Activated effector memory CD4-positive, alpha-beta T cell treated with anti-CD3 and anti-CD28 coated beads, Interleukin-2, amount 50 U/mL, for 16 hours (primary cell): ENCODE measurements at places on chromosomes 5 and 9.

DNA sequence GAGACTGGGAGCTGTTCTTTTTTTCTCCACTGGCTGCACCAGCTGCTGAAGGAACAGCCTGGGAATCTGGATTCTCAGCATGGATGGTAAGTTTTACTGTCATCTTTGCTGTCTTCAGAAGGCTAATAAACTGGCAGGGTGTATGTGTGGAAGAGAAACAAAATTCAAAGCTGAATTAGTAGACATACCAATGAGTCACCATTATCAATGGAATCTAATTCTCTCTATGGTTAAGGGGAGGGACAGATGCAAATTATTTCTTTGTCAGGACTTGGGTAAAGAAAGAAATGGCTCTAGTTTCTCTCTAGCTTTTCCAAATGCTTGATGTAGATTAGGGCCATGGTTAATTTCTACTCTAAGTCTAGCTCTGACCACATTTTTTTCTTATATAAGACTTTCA is 154.2 kb downstream of the MPDZ start:
- DNase-seq = no peak

DNA sequence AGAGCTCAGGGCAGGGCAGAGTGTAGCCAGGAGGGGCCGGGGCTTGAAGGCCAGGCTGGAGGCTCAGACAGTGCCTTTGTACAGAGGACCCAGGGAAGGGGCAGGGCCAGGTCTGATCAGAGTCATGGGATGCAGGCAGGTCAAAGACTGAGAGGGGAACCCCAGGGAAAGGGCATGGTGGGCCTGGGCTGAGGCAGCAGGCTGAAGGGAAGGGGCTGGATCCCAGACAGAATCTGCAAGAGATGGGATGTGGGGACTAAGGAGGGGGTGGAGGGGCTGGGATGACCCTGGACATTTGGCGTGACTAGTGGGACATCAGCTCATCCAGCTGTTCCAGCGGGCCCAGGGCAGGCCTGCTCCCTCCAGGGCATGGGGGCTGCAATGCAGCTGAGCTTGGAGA is 15.5 kb upstream of the MRNIP start:
- no peak for DNase-seq

DNA sequence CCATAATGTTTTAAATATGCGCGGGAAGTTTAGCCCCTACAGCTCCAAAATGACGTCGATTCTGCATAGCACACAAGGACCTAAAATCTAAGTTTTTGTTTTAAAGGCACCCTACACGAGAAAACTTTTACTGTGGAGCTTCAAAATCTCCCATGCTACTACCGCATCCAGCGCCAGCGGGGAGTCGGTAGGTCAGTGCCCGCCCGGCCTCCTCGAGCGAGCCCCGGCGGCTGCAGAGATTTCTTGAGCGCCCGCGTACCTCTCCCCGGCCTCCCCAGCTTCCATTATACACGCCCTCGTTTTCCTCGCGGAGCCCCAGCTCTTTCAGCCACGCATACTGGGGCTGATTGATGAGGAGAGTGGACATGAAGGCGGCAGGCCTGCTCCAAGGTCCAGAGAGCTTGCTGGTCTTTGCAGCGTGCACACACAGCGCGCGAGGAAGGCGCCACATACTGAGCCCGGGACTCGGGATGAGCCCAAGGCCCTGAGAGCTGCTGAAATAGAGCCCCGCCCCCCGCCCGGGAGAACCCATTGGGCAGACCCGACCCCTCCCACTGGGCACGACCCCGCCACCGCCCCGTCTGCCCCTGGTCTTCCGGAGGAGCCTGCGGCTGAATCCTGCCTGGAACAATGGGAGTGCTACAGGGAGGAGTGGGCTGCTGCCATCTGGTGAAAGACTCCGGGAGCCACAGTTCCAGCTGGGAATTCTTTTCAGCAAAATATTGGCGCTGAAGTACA is at the start of gene ALDH7A1:
TSS of gene ALDH7A1 (minus strand) at position 472 of the 738 bp plus-strand sequence. CDS start at position 451, 21 bp downstream.
- DNase-seq = peak; percentile 72

DNA sequence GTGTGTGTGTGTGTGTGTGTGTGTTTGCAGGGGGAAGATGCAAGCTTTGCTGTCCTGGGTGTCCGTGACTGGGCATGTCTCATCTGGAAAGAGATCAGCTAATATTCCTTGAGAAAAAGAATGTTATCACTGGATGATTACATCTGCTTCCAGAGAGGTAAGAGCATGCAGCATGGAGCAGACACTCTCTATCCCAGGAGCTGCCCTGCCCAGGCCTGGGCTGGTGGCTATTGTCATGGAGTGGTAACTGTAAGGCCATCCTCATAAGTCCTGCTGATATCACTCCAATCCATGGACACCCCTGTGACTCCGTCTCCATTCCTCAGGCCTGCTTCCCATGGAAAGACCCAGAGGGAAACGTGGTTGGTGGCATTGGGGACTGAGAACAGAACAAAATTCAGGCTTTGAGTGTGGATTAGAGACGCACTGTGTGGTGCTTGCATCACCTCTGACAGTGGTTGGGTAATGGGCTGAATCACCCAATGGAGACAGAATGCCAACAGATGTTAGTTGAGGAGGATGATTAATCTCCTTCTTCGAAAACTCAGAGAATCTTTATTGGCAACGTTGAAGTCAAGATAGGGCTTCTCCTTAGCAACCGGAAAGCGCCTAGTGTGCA is 52.0 kb upstream of the KCNIP1 start:
- no peak for DNase-seq

DNA sequence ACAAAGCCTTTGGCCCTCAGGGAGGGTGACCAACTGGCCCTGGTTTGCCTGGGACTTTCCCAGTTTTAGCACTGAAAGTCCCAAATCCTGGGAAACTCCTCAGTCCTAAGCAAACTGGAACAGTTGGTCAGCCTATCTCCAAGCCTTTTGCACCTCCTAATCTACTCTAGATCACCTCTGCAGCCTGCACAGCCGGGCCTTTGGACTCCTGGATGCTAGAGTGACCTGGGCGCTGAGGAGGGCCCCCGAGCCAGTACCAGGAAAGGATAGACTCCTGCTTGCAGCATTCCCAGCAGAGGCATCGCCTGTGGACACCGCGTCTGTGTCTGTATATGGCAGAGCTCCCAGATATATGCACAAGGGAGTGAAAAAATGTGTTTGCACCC is 15.1 kb downstream of the IRF1 start:
- peak; percentile 73 for DNase-seq

DNA sequence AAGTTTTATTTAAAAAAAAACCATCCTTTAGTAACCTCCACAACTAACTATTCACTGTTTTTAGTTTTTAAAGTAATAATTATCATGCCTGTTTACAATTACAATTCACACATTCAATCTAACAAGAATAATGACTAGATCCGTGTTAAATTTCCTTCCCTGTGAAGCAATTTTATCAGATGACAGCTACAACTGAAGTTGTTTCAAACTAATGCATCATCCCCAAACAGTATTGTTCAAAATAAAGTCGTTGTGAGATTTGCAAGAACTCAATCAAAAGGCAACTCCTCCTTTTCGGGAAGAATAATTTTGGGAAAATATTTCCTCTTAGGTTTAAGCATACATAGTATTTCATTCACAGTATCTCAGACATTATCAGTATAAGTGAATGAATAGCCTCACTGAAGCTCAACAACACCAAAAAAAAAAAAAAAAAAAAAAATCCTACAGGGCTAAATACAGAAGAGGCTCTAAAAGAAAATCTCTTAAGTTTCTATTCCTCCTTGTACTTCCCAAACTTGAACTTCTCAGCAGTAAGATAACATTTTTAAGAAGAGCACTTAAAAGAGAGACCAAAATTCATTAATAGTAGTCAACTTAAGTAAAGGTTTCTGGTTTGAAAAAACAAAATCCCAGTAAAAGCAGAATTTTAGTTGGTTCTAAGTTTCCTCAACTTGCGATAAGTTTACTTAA is 9.4 kb downstream of the C9orf72 start:
- no peak for DNase-seq

- DNase-seq = no peak
Observed at GRCh38 chr9:70064496-70064895, 20.8 kb downstream of the MAMDC2 start.

- DNase-seq = no peak
Observed at GRCh38 chr5:132024789-132025402, 13.4 kb upstream of the ACSL6 start.

DNA sequence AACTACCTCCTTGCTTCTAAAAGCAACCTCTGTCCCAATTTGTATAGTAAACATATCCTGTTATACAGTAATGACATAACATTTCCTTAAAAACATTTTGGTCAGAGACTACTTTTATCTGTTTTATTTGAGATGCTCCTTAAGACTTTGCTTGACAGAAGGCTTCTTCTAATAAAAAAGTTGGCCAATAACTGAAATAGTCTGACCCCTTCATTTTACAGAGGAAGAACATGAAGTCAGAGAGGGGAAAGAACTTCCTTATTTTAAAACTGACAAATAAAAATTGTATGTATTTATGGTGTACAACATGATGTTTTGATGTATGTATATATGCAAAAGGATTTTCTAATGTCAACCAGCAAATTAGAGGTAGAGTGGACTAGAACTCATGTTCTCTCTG is 35.8 kb upstream of the SPARC start:
- no peak for DNase-seq

GRCh38 chr5:141866096-141866495 is 12.1 kb downstream of the PCDH1 start:
- DNase-seq = no peak

DNA sequence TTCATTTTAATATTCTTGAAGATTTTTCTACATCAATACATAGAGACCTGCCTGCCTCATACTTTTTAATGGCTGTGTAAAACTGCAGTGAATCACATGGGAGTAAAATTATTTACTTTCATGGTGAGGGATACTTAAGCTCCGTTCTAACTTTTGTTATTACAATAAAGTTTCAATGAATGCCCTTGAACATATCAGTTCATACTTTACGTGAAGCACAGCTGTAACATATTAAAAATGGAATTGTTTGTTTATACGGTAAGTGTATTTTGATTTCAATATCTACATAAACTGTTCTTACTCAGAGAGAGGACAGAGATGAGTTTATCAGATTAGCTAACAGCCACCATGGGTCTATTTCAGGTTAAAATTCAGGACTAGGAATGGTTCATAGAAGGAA is 155.1 kb downstream of the NR3C1 start:
- no peak for DNase-seq

- DNase-seq = no peak
Observed at GRCh38 chr5:123987956-123988355, 476.0 kb downstream of the CSNK1G3 start.

- no peak for DNase-seq
Observed at GRCh38 chr9:91834740-91835139, 115.3 kb downstream of the ROR2 start.

DNA sequence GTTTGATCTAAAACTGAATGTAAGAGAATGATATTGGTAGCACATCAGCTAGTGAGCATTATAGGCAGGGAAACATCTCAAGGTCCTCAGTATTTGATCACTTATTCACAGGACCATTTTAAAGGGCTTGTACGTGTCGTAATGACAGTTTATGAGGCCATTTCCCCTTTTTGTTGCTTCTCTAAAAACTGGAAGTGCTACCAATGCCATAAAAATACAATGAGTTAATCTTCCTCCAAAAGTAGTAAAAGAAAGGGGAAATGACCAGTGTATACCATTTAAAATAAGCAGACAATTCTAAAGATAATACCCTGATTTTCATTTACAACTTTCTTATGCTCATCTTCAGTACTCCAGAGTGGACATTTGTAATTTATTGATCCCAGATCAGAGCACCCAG is 285.8 kb upstream of the PCSK5 start:
- DNase-seq = no peak

DNA sequence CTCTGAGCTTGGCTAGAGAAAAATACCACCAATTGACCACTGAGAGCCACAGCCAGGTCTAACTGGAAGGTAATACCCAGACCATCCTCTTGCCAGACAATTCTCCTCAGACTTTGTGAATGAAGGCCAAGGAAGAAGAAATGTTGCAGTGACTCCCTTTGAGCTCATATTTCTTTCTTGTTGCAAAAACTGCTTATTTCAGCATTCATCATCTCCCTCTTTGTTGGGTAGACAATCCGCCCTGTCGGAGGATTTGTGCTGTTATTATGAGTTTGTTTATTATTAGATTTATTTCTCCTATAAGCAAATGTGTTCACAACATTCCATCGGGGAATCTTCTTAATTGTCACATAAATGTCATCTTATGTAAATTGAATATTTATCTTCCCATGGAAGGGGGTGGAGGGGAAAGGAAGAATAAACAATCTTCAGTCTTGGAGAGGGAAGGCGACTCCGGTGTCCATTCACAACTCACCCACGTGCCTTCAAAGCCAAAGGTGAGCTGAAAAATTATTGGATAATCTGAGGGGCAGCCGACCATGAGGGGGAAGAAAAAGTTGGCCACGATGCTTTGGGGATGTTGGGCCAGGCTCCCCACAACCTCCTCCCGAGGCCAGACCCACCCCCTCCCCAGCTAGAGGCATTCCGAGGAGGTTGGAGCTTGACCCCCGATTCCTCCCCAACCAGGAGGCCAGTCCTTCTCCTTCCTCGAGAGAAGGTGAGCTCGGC is 1.8 kb upstream of the JADE2 start:
- DNase-seq = no peak

DNA sequence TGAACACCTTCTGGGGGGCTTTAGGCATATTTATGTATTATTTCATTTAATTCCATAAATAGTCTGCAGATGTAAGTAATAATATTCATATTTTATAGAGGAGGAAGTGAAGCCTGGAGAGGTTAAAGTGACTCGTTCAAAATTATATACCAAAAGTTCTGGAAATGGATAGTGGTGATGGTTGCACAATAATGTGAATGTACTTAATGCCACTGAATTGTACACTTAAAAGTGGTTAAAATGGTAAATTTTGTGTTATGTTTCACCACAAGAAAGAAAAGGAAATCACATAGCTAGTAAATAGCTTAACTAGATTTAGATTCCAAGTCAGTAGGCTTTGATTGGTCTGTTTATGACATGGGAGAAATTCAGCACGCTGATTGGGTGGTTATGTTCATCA is 13.0 kb upstream of the TMEFF1 start:
- no peak for DNase-seq

GRCh38 chr9:21465859-21466518 is 16.1 kb downstream of the IFNE start:
- DNase-seq = no peak

DNA sequence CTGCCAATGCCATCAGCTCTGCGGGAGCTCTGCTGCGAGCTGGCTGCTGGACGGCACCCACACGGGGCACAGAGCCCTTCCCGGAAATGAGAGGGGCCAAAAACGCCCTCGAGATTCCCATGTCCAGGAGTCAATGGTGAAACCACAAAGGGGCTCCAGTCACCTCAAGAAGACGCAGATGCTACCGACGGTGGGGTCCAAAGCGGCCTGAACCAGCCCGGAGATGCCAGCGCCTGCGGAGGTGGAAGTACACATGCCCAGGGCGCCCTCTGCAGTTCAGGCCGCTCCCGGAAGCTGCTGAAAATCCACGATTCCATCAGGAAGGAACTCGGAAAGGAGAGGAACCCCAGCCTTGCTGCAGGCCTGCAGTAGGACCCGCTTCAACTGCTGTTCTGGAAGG is 82.4 kb upstream of the SELENOP start:
- no peak for DNase-seq

GRCh38 chr9:17824191-17824590 is 245.3 kb downstream of the SH3GL2 start:
- DNase-seq = no peak

GRCh38 chr9:8282535-8282934 is 483.0 kb upstream of the DMAC1 start:
- DNase-seq = no peak

GRCh38 chr5:73394610-73395009 is 54.0 kb downstream of the FOXD1 start:
- DNase-seq = no peak
